ENCODE measurements at places on chromosomes 7 and 10. TPM values are rescaled to one million over a fixed set of nuclear protein-coding genes. Genes with fewer than 3 reads are reported as not detected.

SH2D4B gene
- not detected for total RNA-seq

OGDHL gene
- total RNA-seq: 0.44 TPM

FLNC gene
- total RNA-seq: 0.18 TPM

VCL gene
- total RNA-seq: 20.7 TPM

A1CF gene
- total RNA-seq: not detected

ZNF117 gene
- total RNA-seq: 3.5 TPM

NPFFR1 gene
- not detected for total RNA-seq

INHBA gene
- not detected for total RNA-seq

CLDN12 gene
- total RNA-seq: 5.4 TPM

CLRN3 gene
- total RNA-seq: not detected

KLF14 gene
- not detected for total RNA-seq

RPEL1 gene
- not detected for total RNA-seq

XRCC2 gene
- 19.3 TPM for total RNA-seq

NOS3 gene
- total RNA-seq: 9.3 TPM

LYZL1 gene
- not detected for total RNA-seq

PLEKHA8 gene
- 9.0 TPM for total RNA-seq

CAMK1D gene
- 16.0 TPM for total RNA-seq

GNAT3 gene
- not detected for total RNA-seq

OR2A1 gene
- not detected for total RNA-seq

PTN gene
- not detected for total RNA-seq

MSMB gene
- total RNA-seq: not detected

HABP2 gene
- total RNA-seq: not detected

MBL2 gene
- not detected for total RNA-seq

IDI2 gene
- total RNA-seq: not detected

SFTPA1 gene
- total RNA-seq: not detected

CDNF gene
- total RNA-seq: 2.7 TPM

AS3MT gene
- 1.5 TPM for total RNA-seq

GPR15LG gene
- total RNA-seq: not detected

AKR1D1 gene
- not detected for total RNA-seq

PTF1A gene
- not detected for total RNA-seq

INSYN2A gene
- total RNA-seq: not detected

SLC13A1 gene
- total RNA-seq: not detected

CNOT4 gene
- total RNA-seq: 22.6 TPM

PNLIPRP3 gene
- total RNA-seq: not detected

PAX4 gene
- total RNA-seq: not detected

NUPR2 gene
- not detected for total RNA-seq

AKR1C4 gene
- not detected for total RNA-seq

AMZ1 gene
- total RNA-seq: 0.14 TPM

SYT15 gene
- 0.91 TPM for total RNA-seq

MALRD1 gene
- not detected for total RNA-seq

ERVW-1 gene
- total RNA-seq: not detected

PDE6C gene
- not detected for total RNA-seq

SP8 gene
- total RNA-seq: not detected

Measured in activated CD4-positive, alpha-beta T cell treated with anti-CD3 and anti-CD28 coated beads for 36 hours (primary cell).